ENCODE measurements at places on chromosomes 6 and 20.

- DNase-seq, result peak; percentile 57
Observed at GRCh38 chr20:38581013-38581412, at the start of gene ADIG. Gene ADIG, plus strand, starts transcription at chr20:38581197. Its CDS starts 54 bp downstream, at chr20:38581251.

DNA sequence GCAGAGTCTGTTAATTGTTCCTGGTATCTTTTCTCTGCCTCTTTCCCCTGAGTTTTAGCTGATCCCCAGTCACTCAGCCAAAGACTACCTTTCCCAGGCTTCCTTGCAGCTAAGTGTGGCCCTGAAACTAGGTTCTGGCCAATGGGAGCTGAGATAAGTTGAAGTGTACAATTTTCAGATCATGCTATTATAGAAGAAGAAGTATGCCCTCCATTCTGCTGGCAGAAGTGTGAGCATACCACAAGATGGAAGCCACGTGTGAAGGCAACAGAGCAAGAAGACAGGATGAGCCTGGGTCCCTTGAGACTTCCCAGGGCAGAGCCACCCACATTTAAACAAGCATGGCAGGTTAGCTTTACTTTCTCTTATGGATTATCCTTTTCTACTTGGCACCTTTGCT, 273.2 kb downstream of the HIVEP2 start:
- no peak for DNase-seq

DNA sequence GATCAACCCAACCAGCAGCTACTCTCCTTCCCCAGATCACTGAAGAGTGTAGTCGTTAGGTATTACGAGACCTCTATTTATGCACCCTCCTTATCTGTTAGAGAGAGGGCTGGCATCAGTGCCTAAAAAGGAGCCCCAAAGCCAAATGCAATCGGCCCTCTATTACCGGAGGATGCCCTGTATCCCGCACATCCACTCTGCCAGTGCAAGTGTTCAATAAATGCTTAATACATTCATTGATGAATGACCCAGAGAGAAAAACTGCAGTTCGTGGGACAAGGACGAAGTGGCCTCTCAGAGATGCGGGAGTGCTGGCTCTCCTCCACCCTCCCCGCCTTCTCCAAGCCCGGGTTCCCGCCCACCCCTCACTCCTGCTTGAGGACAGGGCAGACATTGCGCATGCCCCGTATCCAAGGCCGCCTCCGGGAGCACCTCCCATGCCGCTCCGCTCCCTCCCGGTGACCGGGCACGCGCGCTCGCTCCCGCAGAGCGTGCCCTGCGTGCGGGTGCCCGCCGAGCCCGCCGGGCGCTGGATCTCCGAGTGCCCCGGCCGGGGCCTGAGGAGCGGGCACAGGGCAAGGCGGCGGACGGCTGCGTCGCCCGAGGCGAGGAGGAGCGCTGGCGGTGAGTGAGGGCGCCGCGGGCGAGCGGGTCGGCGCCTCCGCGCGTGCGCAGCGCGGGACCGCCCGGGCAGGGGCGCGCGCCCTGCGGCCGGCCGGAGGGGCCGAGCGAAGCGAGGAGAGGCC, 27.2 kb upstream of the BTBD3 start:
- peak; percentile 93 for DNase-seq

- DNase-seq, result no peak
Observed at GRCh38 chr6:4727671-4728435, 48.4 kb upstream of the CDYL start.

DNA sequence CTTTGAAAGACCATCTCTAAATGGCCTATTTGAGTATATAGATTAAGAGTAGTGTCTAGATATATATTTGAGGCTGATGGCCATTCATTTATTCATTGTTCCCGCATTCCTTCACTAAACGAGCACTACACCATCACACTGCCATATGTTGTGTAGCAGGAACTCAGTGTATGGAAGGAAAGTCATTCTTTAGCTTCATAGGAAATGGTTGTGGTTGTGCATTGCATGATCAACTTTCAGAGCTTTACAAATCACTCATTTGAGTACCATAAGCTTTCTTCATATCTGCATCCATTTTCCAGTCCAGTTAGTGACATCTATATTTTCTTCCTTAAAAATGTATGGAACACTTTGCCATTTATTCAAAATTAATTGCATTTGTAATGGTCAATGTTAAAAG, 97.9 kb downstream of the ARID1B start:
- no peak for DNase-seq

- DNase-seq, result no peak
Observed at GRCh38 chr6:14946753-14947152, 299.1 kb upstream of the JARID2 start.

DNA sequence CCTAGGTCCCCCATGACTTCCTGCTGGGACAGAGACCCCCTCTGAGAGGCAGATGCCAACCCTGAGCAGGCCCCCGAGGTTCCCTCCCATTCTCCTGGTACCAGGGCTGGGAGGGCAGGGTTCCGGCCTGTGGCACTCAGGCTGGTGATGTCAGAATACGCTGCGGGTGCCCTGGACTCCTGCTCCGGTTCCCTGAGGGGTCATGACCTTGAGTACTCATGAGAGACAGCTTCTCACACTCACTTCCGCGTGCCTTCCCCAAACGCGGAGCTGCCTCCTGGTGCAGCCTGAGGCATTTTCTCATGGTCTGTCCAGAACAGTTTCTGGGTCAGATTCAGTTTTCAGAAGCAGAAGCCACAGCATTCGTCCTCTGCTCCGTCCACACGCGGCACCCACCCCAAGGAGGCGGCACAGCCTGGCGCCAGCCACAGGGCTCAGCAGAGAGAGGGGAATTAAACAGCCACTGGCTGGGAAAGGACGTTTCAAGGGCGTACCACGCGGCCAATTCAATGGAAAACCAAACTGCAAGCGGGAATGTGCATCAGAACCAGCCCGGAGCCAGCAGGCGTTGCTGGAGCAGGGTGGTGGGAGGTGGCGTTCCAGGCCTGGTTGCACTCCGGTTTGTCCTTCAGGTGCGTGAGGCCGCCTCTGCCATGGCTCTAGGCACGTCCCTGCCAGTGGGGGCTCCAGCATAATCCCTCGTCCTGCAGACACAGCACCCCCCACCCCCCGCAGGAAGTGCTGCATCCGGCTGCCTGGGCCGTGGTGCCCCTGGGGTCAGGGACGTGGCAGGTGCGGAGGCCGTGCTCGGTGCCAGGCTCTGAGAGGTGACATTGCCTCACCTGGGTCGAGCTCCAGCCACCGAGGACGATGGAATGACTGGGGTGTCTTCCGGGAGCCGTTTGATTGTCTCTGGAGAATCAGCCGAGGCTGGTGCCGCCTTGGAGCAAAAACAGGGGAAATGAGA, 58.3 kb upstream of the BHLHE23 start:
- DNase-seq, result no peak

DNA sequence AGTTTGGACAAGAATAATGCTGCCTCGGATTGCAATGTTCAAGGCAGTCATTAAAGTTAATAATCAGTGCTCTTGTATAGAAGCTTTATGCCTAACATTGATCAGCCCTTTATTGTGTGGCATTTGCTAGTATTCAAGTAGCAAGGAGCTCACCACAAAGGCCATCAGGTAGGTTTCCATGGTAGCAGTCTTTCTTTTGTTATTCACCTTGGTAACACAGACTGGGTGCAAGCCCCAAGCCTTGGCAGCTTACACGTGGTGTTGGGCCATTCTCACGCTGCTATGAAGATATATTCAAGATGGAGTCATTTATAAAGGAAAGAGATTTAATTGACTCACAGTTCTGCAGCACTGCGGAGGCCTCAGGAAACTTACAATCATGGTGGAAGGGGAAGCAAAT, 149.3 kb downstream of the ADAT2 start:
- no peak for DNase-seq

DNA sequence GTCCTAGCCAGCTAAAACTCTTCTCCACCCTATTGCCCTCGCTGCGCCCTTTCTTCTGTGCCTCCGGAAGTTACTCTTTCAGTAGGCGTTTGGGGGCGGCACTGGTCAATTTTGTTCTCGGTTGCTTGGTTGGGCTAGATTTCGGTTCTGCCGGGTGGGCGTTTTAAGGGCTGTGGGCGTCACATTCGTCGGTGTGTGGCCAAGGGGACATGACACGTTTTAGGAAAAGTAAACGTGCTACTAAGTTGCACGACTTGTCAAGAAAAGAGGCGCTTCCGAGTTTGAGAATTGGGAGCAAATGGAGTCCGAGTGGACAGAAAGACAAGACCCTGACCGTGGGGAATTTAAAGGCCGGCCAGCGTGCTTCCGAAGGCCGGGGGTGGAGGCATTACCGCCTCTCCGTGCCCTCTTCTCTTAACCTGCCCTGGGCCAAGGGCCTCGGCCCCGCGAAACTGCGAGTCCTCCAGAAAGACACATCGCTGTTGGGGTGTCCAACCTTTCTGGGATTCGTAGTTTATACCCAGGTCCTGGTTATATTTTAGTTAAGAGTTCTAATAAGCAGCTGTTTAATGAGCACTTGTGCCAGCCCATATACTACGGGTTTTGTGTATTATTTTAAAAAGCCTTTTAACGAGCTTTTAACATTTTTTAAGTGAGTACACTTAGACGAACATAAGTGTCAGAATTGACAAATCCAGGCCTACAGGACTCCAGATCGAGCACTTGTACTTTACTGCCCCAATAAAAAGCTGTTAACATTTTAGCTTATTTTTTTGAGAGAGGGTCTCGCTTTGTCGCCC, 664 bp upstream of the BAG6 start:
- DNase-seq, result no peak

- DNase-seq, result no peak
Observed at GRCh38 chr6:16876201-16876600, 114.9 kb upstream of the ATXN1 start.

DNA sequence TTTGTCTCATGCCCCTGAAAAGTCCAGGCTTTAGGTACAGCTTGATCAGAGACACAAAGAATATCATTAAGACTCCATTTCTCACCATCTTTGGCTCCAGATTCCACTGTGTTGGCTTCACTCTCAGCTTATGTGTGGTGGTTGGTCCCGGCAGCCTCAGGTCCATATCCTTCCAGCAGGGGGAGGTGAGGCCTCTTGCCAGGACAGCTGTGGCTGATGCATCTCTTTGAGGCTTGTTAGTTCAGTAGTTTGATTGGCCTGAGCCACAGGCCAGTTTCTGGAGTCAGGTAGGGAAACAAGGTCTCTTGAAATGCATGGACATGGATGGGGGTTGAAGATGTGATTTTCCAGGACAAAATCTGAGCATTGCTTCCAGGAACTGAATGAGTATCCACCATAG, 62.4 kb downstream of the JAG1 start:
- DNase-seq, result no peak

DNA sequence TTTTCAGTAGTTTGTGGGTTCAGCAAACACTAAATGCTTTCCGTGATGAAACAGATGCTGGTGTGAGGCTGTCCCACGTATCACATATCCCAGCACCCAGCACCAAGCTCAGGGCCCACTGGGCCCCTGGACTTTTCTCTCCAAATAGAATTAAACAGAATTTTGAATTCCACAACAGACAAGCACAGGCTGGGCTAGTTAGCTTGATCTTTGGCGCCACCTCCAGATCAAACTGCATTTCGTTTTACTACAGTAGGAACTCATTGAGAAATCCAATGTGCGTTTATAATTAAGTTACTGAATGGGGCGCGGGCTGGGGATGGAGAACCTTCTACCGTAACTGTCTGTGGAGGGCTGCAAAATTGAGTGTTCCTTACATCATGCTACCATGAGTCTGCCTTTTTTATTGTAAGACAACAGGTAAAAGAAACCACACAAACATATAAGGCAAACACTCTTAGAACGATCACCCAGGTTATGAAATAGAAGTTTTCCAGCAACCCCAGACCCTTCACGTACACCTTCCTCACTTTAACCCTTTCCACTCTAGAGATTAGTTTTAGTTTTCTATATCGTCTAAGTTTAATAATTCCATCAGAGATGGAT, 107.8 kb downstream of the ZFP64 start:
- DNase-seq, result peak; percentile 15

GRCh38 chr20:49747707-49748524, 34.2 kb upstream of the B4GALT5 start:
- DNase-seq, result peak; percentile 7

DNA sequence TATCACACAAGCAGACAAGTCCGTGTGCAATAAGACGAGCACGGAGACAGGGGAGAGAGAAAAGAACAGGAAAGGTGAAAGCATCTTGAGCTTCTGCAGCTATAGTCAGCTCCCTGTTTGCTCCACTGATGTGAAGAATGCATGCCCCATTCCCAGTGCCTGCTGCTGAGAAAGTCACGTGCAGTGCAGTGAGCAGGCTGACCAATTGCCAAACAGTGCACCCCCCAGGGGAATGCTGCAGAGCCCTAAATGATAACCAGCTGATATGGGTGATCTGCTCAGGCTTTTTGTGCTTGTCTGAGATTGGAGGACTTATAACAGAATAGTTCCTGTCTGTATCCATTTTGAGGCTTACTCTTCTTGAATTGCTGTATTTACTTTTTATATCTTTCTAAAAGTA, 121.5 kb downstream of the PACRG start:
- no peak for DNase-seq

GRCh38 chr20:33647603-33648395, 14.3 kb upstream of the C20orf144 start:
- DNase-seq, result no peak

- no peak for DNase-seq
Observed at GRCh38 chr6:26243752-26244151, 121.2 kb upstream of the BTN3A2 start.

- no peak for DNase-seq
Observed at GRCh38 chr6:148523551-148523950, 180.9 kb downstream of the SASH1 start.

GRCh38 chr6:110039981-110040383, 61.9 kb downstream of the GPR6 start:
- DNase-seq, result no peak

- DNase-seq, result no peak
Observed at GRCh38 chr20:62732842-62733525, 24.3 kb downstream of the NTSR1 start.

DNA sequence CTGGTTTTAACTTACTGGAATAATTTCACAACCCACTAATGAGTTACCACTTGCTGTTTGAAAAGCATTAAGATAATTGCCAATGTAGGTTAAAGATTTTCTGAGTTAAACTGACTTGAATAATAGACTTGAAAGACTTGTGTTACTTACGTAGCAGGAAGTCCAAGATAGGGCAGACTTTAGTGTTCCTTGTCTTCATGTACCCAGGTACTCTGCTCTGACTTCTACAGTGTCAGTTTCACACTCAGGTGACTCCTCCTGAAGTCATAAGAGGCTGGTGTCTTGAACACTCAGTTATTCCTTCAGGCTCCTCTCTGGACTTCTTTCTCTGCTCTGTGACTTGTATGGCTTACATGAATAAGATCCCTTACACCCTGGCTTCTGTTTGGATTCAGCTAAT, 76.3 kb upstream of the SGK1 start:
- no peak for DNase-seq

DNA sequence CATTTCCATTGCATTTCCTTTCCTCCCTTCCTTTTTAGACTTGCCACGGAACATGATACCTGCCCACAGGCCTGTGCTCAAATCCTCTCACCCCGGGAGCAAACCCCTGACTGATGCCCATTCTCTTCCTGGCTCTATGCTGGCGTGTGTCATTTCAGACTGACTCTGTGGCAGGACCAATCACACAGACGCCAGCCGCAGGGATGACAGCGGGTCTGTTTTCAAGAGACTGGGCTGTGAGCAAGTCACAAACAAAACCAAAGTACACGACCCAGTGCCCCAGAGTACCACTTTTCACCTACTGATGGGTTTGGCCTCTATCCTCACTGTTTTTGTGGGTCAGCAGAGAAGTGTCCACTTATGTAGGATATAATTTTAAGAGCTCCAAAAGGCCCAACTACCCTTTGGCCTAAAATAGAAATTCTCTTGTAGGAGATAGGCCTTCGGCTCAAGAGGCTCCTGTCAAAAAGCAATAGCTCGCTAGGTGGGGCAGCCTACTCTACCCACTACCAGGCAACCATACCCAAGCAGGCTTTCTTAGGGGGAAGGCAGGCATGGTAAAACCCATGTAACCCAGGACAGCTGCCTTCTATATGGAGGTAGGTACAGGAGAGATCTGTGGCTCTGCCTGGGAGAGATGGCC, 215.7 kb downstream of the CDC5L start:
- no peak for DNase-seq

GRCh38 chr20:37202267-37202943, 23.1 kb upstream of the MROH8 start:
- DNase-seq, result no peak

All from anterior cingulate cortex (tissue), 58 donors.